A549 treated with AZD2906 at 1 μM for 4 hours (cell line): ENCODE measurements at places on chromosomes 7 and 10. TPM values are rescaled to one million over a fixed set of nuclear protein-coding genes. Genes with fewer than 3 reads are reported as not detected.

Gene TRIM74
- 0.25 to 0.53 TPM (median 0.36 TPM) in 4 of 5 replicates, not detected in the other for total RNA-seq

Gene PPP1R3A
- total RNA-seq: not detected in 5 replicates

Gene LLCFC1
- total RNA-seq: not detected in 5 replicates

Gene PAOX
- total RNA-seq: 1.5 to 2.4 TPM (median 2.0 TPM) in 5 replicates

Gene ACSM6
- total RNA-seq: not detected in 5 replicates

Gene LRRC72
- total RNA-seq: not detected in 5 replicates

Gene HEPACAM2
- not detected in 5 replicates for total RNA-seq

Gene LIPM
- not detected in 5 replicates for total RNA-seq

Gene TES
- 59.9 to 86.8 TPM (median 70.0 TPM) in 5 replicates for total RNA-seq

Gene NPFFR1
- under 0.01 TPM in 1 of 5 replicates, not detected in the others for total RNA-seq

Gene AGR2
- total RNA-seq: 95.6 to 172 TPM (median 133 TPM) in 5 replicates

Gene STEAP2
- 3.0 to 4.2 TPM (median 3.9 TPM) in 5 replicates for total RNA-seq

Gene OGDHL
- total RNA-seq: 0.46 to 0.59 TPM (median 0.47 TPM) in 5 replicates

Gene LIPJ
- not detected in 5 replicates for total RNA-seq

Gene LIMK1
- 30.4 to 35.4 TPM (median 31.9 TPM) in 5 replicates for total RNA-seq

Gene CPA2
- 0.05 to 0.33 TPM (median 0.11 TPM) in 3 of 5 replicates, not detected in the others for total RNA-seq

Gene PON3
- total RNA-seq: 32.5 to 39.3 TPM (median 39.2 TPM) in 5 replicates

Gene OSBPL3
- 10.6 to 14.6 TPM (median 13.2 TPM) in 5 replicates for total RNA-seq

Gene POLR1F
- total RNA-seq: 11.3 to 15.9 TPM (median 14.4 TPM) in 5 replicates

Gene LRIT1
- total RNA-seq: not detected in 5 replicates

Gene RBM33
- total RNA-seq: 20.7 to 27.3 TPM (median 26.2 TPM) in 5 replicates

Gene CPVL
- 0.15 to 0.53 TPM (median 0.41 TPM) in 5 replicates for total RNA-seq

Gene CHST3
- total RNA-seq: 49.9 to 62.3 TPM (median 61.0 TPM) in 5 replicates

Gene PAPOLB
- not detected in 5 replicates for total RNA-seq

Gene ACSL5
- 0.25 to 0.60 TPM (median 0.33 TPM) in 5 replicates for total RNA-seq

Gene FRMPD2
- 0.06 to 0.11 TPM (median 0.08 TPM) in 3 of 5 replicates, not detected in the others for total RNA-seq

Gene USP6NL
- 10.8 to 13.0 TPM (median 11.8 TPM) in 5 replicates for total RNA-seq

Gene TUBB8
- 0.05 to 0.12 TPM (median 0.07 TPM) in 3 of 5 replicates, not detected in the others for total RNA-seq

Gene SLIT1
- total RNA-seq: 0.02 to 0.10 TPM (median 0.07 TPM) in 5 replicates

Gene HOXA3
- 3.7 to 5.6 TPM (median 4.7 TPM) in 5 replicates for total RNA-seq

Gene CUBN
- 0.02 to 0.06 TPM (median 0.05 TPM) in 5 replicates for total RNA-seq

Gene PLEKHS1
- 0.02 to 0.06 TPM (median 0.03 TPM) in 4 of 5 replicates, not detected in the other for total RNA-seq
